Renal pelvis (tissue), 12 donors: ENCODE measurements at places on chromosomes 13 and 19. TPM values are rescaled to one million over a fixed set of nuclear protein-coding genes. Genes with fewer than 3 reads are reported as not detected.

Gene KCTD4
- 0.12 TPM for polyA plus RNA-seq

Gene PGLYRP1
- polyA plus RNA-seq = 0.84 TPM

Gene ZC3H13
- polyA plus RNA-seq = 68.6 TPM

Gene GRK1
- polyA plus RNA-seq = 0.30 TPM

Gene LILRB4
- 1.1 TPM for polyA plus RNA-seq

Gene WTIP
- polyA plus RNA-seq = 43.7 TPM

Gene LHB
- polyA plus RNA-seq = not detected

Gene CD209
- polyA plus RNA-seq = 1.9 TPM

GRCh38 chr13:90690458-90691080 lies 656.9 kb upstream of the MIR17HG start:
- no peak for DNase-seq

GRCh38 chr13:60986301-60986700 lies 429.3 kb downstream of the PCDH20 start:
- DNase-seq = no peak

DNA sequence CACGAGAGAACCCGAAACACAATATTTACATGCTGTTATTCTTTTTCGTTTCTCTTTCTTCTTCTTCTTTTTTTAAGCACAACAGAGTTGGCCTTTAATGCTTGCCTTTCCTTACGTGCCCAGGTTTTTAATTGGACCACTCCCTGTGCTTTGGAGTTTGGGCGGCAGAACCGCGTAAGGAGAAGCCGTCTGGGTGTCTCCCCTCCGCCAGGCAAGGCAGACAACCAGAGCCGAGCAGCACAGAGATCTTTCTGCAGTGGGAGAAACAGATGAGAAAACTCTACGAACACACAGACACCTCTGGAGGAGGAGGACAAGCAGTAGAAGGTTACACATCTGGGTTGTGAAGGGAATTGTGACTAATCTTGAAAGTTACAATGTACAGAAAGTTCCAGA lies 150.0 kb upstream of the UBL3 start:
- DNase-seq = no peak

- DNase-seq = no peak
Observed at GRCh38 chr19:42066075-42066754, 3.8 kb downstream of the GRIK5 start.

GRCh38 chr13:108929532-108930206 lies 300.3 kb downstream of the MYO16 start:
- DNase-seq = no peak

DNA sequence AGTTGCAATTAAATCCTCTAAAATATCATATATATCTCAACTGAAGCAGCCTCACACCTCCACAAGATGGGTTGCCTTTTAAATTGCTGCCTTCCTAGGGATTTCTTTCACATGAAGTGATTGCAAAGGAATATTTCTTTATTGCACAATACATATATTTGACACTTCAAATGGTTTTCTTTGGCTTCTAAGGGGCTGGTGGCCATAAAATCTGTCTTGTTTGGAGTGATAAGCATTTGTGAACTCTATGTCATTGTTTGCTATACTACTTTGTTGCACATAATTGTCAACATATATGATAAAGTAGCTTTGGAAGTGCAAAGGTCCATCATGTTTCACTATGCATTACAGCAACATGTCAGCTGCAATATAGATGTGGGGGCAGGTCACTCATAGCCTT lies 2380.9 kb downstream of the PCDH9 start:
- DNase-seq = no peak
